ENCODE measurements at places on chromosomes 5 and 9.

- DNase-seq = no peak
Measured at GRCh38 chr9:34123682-34124081, 2.8 kb downstream of the DCAF12 start.

DNA sequence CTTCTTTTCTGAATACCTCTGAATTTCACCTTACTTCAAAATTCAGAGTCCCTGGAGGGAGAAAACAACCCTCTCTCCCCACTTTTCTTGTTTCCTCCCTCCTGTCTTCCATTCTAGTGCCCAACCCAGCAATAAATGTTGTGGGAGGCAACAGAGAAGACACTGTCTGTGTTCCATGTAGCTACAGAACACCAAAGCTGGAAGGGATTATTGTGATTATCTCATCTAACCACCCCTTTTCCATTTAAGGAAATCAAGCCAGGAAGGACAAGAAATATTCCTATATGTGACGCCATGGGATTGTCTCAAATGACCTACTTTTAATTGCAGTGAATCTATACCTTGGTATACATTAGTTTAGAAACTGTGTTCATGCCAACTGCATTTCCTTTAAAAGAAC lies 476.6 kb upstream of the TNC start:
- no peak for DNase-seq

DNA sequence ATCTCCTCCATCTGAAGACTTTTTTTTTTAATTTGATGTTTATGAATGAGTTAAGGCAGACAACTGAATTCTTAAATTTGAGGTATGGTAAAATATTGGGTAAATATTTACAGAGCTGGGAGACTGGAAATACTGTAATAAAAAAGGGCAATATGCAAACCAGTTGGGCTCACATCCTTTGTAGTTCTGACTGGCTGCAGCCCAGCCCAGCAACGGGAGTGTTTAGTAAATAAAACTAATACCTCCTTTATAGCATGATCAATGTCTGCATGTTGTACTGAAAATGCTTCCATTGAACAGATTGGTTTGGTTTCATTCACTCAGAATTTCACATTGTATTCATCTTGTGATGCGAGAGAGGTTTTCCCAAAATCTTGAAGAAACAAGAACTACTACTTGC lies 365.0 kb downstream of the DMRT2 start:
- DNase-seq = no peak

DNA sequence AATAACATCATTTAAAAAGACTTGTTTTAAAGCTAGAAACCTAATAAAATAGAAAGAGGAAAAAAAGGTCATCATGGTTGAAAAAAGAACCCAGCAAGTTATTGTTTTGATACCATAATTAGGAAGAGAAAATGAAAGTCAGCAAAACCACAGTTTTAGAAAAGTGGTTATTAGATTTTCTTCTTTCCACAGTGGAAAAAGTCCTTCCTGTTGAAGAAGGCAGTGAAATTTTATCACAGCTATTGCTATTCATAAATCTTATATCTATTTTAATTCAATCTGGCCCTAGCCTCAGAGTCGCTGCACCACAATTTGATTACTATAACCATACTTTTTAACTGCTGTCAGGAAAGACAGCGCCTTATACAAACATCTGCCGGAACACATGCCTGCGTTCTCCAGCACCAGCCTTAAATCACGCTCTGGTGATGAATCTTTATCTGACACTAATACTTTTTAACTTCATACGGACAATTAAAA lies 60.3 kb downstream of the MAPKAP1 start:
- DNase-seq = no peak

- DNase-seq = no peak
Measured at GRCh38 chr5:33297760-33298216, 143.0 kb upstream of the TARS1 start.

- no peak for DNase-seq
Measured at GRCh38 chr9:133741716-133742115, 3.6 kb upstream of the SARDH start.

DNA sequence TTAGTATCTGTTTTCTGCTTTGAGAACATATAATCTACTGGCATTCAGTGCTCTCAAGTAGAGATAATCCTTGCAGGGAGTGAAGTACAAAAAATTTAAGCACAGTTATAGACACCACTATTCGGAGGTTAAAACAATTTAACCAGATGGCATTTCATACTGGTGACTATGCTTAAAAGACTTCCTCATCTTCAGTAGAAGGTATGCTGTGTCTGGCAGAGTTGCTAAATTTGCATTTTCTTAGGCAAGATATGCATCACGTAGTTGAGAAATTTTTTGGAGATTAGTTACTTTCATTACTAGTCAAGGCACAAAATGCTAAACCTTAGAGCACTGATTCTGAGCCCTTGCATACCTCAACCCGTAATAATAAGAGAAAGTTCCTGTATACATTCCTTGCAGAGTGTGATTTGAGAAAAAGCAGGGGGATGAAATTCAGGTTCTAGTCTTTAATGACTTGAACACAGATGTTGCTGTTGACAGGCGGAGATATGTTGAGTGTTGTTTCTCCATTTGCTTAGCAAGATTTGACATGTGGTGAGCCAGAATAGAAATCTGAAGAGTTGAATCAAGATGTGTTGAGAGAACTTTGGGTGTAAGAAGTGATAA lies 70.8 kb upstream of the STARD4 start:
- DNase-seq = peak; percentile 67

GRCh38 chr5:138245717-138246116 lies 28.7 kb downstream of the GFRA3 start:
- DNase-seq = no peak

DNA sequence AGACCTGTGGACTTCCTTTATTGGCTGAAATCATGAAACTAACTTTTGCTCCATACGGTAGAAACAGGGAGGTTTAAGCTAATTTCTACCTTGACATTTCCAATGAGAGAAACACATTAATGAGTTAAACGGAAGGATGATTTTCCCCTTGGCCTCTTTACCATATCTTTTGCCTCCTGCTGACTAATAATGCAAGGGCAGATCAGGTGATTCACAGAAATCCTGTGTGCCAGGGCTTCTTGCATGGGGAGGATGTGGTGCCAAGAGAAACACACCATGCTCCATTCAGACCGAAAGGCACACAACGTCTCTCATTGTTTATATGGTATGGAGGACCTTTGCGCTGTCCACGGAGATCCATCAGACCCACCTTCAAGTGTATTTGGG lies 17.4 kb upstream of the PRLR start:
- no peak for DNase-seq

GRCh38 chr9:35335164-35335563 lies 154.7 kb upstream of the RUSC2 start:
- DNase-seq = no peak

DNA sequence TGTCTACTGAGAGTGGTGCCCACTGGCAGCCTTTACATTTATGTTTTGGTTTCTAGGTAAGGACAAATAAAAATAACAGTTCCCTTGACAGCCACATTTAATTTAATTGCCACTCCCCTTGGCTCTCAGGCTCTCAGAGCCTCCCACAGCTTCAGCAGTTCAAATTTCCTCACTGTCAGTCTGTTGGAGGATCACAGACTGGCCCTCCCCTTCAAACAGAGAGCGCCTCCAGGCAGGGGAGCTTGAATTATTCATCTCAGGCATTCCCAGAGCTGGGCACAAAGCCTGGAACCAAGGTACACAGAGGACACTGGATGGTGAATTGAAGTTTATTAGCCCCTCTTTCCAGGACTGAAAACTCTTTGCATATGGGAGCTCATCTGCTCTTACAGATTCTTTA lies 407.7 kb downstream of the SPOCK1 start:
- DNase-seq = no peak

GRCh38 chr9:105127863-105128220 lies 116.6 kb upstream of the SLC44A1 start:
- DNase-seq = no peak

GRCh38 chr5:175715627-175716522 lies 58.0 kb downstream of the HRH2 start:
- DNase-seq = no peak

DNA sequence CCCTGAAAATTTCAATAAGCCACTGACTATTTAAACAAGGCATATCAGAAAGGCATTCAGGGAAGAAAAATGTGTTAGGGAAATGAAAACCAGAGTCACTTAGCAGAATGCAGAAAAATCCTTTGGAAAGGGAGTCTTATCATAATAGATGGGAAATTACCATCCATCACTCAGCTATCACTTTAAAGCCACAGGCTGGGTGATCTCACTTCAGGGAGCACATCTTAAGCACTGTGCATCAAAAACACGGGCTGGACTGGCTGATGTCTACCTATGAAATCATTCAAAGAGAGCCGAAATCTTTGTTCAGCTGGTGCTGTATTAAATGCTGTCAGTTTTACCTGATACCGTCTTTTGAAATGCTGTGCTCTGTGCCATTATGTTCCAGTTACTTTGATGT lies 73.5 kb downstream of the C9orf57 start:
- no peak for DNase-seq

DNA sequence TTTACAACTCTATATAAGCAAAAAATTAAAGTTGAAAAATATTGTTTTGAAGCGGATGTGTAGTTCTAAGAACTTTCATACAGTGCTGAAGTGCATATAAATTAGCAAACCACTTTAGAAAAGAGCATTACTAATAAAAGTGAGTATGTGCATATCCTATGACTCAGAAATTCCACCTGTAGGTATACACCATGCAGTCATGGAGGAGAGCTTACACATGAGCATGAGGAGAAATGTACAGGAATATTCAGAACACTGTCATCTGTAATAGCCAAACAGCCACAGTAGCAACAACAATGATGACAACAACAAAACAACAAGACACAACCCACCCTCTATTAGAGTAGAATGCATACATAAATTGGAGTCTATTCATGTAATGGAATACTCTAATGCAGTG lies 138.2 kb upstream of the ARRDC3 start:
- DNase-seq = no peak

DNA sequence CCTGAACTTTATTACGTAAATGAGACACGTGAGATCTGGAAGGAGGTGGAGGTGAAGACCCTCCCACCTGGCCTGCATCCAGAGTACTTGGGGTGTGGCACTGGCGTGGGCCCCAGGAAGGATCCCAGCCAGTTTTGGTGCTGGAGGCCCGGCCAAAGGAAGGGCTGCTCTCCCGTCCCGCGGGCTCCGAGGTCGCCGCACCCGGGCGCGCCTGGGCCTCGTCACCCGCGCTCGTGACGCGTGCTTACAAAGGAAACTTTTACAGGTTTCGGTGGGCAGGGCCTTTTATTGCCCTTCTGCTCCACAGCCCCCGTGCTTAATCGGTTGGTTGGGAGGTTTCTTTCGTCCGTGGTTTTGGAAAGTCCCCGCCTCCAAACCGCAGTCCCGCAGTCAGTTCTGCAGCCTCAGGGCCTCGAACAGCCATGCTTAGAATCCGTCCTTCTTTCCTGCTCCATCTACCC lies 29.2 kb downstream of the CDKN2A start:
- DNase-seq = peak; percentile 18

GRCh38 chr5:138287246-138287645 lies 12.8 kb upstream of the GFRA3 start:
- DNase-seq = no peak

DNA sequence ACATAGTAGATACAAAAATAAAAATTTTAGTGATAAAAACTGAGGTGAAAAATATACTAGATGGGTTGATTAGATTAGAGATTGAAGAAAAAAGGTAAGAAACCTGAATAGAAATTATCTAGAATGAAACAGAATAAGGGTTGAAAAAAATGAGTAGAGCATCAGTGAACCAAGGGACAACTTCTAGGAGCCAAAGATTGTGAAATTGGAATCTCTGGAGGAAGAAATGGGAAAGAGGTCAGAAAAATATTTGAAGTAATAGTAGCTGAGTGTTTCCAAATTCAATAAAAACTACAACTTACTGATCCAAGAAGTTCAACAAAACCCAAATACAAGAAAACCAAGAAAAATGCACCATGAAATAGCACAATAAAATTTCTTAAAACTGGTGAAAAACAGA lies 116.6 kb upstream of the STARD4 start:
- peak; percentile 76 for DNase-seq

GRCh38 chr5:115579747-115580173 lies 22.5 kb downstream of the TICAM2 start:
- DNase-seq = no peak

GRCh38 chr9:88477300-88477751 lies 57.7 kb upstream of the NXNL2 start:
- peak; percentile 80 for DNase-seq

- DNase-seq = no peak
Measured at GRCh38 chr5:169875731-169876130, 104.6 kb downstream of the INSYN2B start.

DNA sequence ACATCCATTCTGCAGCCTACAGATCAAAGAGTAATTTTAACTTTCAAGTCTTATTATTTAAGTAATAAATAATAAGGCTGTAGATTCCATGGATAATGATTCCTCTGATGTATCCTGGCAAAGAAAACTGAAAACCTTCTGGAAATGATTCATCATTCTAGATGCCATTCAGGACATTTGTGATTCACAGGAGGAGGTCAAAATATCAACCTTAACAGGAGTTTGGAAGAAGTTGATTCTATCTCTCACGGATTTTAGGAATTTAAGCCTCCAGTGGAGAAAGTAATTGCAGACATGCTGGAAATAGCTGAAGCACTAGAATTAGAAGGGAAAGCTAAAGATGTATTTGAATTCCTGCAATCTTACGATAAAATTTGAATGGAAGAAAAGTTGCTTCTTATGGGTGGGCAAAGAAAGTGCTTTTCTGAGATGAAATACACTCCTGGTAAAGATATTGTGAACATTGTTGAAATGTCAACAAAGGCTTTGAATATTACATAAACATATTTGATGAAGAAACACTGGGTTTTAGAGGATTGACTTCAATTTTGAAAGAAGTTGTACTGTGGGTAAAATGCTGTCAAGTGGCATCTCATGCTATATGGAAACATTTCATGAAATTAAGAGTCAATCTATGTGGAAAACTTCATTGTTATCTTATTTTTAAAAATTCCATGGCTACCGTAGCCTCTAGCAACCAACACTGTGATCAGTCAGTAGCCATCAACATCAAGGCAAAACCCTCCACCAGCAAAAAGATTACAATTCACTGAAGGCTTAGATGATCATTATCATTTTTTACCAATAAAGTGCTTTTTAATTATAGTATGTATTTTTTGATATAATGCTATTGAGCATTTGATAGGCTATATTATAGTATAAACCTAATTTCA lies 1141.0 kb downstream of the CDH12 start:
- DNase-seq = no peak

- no peak for DNase-seq
Measured at GRCh38 chr9:75604661-75605060, 285.8 kb upstream of the PCSK5 start.

- DNase-seq = no peak
Measured at GRCh38 chr9:99855467-99856176, 33.9 kb downstream of the NR4A3 start.

DNA sequence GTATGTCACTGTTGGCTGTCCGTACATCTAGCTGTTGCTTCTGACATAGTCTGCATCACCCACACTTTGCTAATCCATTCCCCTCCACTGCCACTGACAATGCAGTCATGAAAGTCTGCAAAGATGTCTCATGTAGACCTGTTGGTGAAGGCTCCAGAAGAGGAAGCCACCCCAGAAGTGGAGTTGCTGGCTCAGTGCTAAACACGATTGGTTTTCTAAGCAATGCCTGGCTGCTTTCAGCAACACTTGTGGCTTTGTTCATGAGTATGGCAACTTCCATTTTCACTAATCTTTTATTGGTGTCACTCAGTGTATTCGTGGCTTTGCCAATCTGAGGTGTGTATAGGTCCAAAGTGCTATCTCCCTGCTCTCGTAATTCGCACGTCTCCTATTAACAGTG lies 288.1 kb downstream of the GADD45G start:
- no peak for DNase-seq

GRCh38 chr9:115633104-115633503 lies 515.1 kb upstream of the TNC start:
- DNase-seq = peak; percentile 55
